Stimulated activated naive CD8-positive, alpha-beta T cell treated with anti-CD3 and anti-CD28 coated beads, Interleukin-15, amount 100 ng/mL, for 72 hours (primary cell): ENCODE measurements at places on chromosomes 1 and 21.
A peak's percentile ranks its signal among the peaks of the same experiment; 100 is the strongest.

DNA sequence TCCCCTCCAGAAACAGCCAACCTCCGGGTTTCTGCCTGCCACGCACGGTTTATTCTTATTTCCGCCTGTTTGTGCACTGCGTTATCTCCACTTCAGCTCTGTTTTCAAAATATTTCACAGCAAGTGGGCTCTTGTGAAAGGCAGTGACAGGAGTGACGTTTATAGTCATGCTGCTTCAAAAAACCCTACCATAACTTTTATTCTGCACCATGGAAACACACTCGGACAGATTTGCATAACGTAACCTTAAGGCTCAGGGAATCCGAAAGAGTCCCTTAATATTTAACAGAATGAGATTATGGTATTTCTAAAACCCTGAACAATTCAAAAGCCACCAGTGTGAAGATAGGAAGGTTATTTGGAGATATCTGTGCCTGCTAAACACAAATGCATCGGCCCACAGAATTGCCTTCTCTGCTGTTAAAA lies 782 bp upstream of the SDE2 start:
- DNase-seq: no peak

DNA sequence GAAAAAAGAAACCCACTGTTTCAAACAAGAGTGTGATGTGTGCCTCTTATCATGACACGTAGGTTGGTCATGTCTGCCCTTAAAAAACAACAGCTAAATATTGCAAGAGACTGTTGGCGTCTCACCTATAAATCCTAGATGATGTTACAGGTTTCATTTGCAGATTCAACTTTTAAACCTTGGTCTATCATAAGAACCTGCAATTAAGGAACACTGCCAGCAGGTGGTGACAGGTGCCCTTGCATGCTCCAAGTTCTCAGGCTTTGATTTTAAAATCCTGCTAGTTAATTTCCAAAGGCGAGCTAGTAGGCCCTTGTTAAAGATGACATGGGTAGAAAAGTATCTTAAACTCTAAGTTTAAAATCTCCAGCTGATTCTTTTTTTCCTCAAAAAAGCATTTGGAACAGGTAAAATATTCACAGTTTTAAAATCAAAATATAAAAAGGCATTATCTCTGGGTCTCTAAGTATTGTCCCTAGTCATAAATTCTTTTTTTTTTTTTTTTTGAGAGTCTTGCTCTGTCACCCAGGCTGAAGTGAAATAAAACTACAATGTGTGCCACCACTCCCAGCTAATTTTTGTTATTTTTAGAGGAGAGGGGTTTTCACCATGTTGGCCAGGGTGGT lies 39.1 kb downstream of the CLSTN1 start:
- DNase-seq: peak; percentile 51

GRCh38 chr1:84795966-84796600 lies 96.9 kb downstream of the LPAR3 start:
- no peak for DNase-seq

DNA sequence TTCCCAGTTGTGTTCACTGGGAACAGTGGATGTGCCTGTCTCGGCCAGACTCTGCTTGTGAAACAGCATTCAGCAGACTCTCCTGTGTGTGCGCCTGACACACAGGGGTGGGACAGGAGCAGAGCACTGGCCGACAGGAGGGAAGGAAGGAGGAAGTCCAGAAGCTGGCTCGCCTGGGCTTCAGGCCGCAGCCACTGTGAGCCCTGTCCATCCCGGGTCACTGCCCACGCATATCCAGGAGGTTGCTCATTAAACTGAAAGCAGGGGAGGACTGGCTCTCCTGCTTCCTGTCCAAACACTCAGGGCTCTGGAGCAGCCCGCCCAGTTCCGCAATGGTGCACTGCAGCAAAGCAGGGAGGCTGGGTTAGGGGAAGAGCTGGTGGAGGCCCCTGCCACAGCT lies 218.7 kb upstream of the VAMP3 start:
- DNase-seq: no peak

- peak; percentile 61 for DNase-seq
Measured at GRCh38 chr1:150281221-150281757, 1.1 kb upstream of the CIART start.

- no peak for DNase-seq
Measured at GRCh38 chr1:196734460-196734859, 40.2 kb upstream of the CFHR3 start.

- DNase-seq: no peak
Measured at GRCh38 chr1:246398126-246398813, 108.8 kb downstream of the SMYD3 start.

DNA sequence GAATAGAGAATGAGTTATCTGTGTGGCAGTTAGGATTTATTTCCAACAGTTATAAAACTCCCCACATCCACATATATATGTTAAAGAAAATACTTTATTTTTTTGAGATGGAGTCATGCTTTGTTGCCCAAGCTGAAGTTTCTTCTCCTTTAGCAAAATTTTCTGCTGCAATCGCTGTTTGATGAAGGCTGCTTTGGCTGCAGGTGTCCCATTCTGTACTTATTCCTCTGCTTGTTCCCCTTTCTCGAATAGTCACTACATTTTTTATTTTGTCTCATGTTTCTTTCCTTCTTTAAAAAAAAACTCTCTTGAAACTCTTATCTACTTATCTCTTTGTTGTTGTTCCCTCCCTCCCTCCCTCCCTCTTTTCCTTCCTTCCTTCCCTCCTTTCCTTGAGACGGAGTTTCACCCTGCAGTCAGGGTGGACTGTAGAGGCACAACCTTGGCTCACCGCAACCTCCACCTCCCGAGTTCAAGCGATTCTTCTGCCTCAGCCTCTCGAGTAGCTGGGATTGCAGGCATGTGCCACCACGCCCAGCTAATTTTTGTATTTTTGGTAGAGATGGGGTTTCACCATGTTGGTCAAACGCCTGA lies 10.6 kb downstream of the OR2W3 start:
- no peak for DNase-seq

DNA sequence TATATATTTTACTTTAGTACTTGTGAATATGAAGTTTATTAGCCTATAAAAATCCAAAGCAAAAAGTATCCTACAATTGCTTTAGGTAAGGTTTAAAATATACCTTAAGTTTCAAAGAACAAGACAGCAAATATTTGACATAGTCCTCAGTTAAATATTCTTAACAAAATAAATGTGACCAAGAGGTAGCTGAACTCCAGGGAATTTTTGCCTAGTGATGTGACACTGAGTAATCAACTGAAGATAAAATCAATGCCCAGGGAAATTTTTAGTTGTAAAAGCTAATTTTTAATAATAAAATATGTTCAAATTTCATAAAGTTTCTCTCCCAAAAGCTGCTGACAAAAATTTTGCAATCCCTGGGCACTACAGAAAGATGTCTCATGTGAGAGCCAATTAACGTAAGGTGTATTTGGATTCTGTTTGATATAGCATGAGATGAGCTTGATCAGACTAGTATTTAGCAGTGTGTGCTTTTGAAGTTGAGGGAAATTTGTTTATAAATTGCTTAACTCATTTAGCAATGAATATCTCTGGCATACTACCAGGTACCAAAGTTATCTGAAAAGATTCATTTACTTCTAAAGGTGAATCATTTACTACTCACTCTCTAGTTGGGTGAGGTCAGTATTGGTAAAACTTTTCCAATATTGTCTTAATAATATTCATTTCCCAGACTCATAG lies 80.2 kb upstream of the PALMD start:
- DNase-seq: no peak

GRCh38 chr1:76247261-76247852 lies 172.8 kb downstream of the ST6GALNAC3 start:
- no peak for DNase-seq

DNA sequence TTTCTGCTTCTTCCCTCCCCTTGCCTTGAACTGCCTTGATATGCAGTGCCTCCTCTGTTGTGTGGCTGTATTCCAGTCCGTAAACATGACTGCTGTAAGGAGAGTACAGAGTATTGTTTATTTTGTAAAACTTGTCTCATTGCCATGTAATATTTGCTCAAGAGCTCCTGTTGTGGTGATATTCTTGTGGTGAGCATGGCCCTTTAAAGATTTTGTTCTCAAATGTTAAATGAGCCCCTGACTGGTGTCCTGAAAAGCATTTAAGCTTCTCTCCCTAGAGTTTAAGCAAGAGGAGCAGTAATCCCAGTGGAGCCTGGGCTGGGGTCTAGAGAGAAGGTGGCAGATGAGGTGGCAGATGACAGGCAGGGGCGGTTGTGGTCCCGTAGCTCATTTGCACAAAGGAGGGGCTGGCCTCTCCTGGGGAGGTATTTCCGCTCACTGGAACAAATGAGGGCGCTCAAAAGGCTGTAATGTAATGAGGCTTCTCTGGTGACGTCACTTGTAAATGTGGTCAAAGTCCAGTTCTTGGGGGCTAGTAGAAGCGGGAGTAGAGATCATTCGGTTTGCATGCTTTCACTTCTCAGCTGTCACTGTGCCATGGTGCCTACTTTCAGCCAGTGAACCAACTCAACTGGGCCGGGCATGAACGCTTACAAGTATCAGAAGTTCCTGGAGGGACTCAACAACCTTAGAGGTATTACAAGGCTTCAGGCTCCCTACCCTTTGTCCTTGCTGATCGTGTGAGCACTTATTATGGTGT lies 46.0 kb upstream of the MACF1 start:
- no peak for DNase-seq

DNA sequence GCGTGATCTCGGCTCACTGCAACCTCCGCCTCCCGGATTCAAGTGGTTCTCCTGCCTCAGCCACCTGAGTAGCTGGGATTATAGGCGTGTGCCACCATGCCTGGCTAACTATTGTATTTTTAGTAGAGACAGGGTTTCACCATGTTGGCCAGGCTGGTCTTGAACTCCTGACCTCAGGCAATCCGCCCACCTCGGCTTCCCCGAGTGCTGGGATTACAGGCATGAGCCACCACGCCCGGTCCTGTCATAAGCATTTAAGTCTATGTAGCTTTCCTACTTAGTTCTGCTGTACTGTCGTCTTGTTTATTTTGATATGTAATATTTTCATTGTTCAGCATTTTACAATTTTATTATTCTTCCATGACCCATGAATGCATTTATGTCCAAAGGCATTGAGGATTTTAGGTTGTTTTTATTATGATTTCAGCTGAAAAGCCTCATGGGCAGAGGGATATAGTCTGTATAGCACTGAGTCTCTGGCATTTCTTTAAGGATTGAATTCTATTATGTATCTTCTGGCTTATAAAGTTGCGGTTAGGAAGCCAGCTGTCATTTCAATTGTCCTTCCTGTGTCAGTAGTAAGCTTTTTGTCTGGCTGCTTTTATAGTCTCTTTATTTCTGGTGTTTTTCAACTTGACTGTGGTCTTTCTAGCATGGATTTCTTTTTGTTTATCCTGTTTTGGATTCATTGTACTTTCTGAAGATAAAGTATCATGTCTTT lies 9.2 kb downstream of the AGPAT3 start:
- no peak for DNase-seq

- DNase-seq: no peak
Measured at GRCh38 chr1:224626042-224626441, 9.9 kb downstream of the CNIH3 start.

DNA sequence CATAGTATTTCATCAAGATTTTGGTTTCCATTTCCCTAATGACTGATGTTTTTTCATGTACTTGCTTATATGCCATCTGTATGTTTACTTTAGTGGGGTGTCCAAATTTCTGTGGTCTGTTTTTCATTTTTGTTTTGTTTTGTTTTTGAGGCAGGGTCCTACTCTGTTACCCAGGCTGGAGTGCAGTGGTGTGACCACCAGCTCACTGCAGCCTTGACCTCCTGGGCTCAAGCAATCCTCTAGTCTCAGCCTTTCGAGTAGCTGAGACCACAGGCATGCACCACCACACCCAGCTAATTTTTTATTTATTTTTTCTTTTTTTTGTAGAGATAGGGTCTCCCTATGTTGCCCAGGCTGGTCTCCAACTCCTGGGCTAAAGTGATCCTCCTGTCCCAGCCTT lies 378.0 kb upstream of the VAMP3 start:
- no peak for DNase-seq

DNA sequence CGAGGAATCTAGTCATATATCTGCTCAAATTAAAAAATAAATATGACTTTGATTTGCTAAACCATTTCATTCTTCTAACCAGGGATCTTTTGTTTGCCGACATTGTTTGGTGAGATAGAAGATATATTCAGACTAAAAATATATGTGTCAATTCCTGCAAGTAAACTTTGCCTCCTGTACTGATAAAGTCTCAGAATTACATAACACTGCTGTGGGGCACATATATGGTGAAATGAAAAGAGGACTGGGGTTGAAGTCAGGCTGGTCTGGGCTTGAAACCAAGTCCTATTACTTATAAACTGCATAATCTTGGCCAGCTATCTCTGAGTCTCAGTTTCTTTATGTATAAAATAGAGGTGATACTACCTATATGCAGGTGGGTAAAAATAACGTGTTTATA lies 9.8 kb downstream of the SCMH1 start:
- no peak for DNase-seq

- no peak for DNase-seq
Measured at GRCh38 chr21:42056996-42057689, 14.0 kb upstream of the UMODL1 start.

DNA sequence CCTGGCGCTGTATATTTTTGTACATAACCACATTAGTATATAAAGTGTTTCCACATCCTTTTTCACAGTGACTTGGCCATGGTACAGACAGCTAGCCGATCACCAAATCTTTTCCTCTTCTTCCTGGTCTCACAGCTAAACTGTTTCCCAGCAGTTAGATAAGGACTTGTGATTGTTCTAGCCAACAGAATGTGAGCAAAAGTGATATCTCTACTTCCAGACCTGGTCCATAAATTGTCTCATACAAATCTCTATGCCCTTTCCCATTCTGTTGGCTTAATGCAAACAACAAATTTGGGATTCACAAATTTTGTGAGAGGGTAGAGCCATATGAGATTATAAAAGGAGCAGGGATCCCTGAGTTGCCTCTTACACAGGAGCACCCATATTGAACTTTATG lies 19.5 kb downstream of the PAFAH2 start:
- DNase-seq: no peak

DNA sequence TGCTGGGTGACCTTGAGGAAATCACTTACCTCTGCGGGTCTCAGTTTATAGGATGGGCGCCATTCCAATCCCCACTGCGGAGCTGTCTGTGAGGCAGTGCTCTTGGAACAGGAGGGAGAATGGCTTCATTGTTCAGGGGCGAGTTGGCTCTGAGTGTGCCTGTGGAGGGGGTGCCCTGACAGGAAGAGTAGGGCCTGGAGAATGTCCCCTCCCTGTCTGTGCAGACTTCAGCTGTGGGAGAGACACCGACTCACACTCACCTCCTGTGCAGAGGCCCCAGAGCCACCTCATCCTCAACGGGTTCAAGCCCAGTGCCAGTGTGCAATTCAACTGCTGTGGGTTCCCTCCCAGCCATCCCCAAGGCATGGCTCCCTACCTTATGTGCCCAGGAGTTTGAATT lies 17.1 kb downstream of the ADORA1 start:
- DNase-seq: no peak

DNA sequence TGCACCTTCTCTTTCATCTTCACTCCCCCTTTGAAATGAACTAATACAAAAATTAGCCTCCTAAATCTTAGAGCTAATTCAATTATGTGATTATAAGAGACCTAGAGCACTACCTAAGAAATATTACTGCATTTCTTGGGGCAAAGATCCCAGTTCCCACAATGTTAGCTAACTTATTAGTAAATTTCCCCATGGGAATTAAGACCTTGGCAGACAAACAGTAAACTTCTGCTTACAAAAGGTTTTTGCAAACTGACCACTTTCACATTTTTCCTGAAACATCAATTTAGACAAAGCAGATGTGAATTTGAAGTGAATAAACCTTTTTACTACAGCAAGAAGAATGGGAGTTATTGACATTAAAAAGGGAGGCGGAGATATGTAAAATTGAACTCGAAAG lies 34.6 kb upstream of the LHX8 start:
- DNase-seq: no peak

- no peak for DNase-seq
Measured at GRCh38 chr1:54221113-54221834, 21.3 kb downstream of the MRPL37 start.
